ENCODE measurements at places on chromosomes 5 and 9.

GRCh38 chr5:72720205-72720604 lies 96.3 kb upstream of the TNPO1 start:
- DNase-seq = no peak

DNA sequence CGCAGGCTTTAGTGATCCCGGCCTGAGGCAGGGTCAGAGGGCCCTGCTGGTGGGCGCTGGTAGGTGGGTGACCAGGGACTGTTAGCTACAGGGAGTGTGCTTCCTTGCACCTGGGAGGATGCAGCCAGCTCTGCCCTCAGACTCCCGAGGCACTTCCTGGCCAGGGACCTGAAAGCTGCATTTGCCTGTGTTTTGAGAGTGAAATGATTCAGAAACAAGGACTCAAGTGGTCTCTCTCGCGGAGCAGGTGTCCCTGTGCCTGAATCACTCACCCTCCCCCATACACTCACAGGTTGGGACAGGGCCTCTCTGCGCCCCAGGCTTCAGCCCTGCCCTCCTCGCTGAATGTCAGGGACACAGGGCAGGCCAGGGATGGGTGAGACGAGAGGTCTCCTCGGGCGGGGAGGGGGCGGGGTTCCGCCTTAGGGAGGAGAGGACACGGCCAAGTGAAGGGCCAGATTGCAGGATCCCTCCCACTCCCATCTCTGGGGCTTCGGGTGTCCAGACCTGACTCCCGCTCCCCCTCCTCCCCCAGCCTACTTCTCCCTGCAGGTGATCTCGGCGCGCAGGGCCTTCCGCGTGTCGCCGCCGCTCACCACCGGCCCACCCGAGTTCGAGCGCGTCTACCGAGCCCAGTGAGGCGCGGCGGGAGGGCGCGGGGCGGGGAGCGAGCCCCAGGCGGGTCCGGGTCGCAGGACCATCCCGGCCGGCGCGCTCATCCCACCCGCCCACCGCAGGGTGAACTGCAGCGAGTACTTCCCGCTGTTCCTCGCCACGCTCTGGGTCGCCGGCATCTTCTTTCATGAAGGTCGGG lies 1.5 kb downstream of the LTC4S start:
- DNase-seq = no peak

GRCh38 chr5:99010294-99010693 lies 81.5 kb upstream of the CHD1 start:
- DNase-seq = no peak

DNA sequence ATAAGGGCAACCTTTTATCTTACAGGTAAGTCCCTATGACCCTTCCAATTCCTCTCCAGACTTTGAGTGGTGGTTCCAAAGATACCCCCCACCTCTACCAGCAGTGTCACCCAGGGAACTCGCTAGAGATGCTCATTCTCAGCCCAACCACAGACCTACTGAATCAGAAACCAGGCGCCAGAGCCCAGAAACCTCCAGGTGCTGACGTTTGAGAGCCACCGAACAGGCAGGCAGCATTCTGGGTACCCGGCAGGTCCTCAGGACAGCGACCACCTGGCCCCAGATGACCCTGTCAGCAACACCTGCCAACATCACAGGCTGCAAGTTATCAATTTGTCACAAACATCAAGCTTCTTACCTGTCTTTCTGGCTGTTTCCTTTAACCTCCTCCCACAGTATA lies 19.5 kb downstream of the RAPGEF1 start:
- no peak for DNase-seq

GRCh38 chr5:5422819-5423515 lies 490 bp downstream of the ICE1 start:
- no peak for DNase-seq

GRCh38 chr5:168464214-168464613 lies 22.1 kb upstream of the RARS1 start:
- no peak for DNase-seq

GRCh38 chr5:113520429-113520828 lies 6.9 kb downstream of the YTHDC2 start:
- DNase-seq = no peak

GRCh38 chr5:50744776-50745175 lies 78.3 kb downstream of the PARP8 start:
- no peak for DNase-seq

- no peak for DNase-seq
Observed at GRCh38 chr9:33843312-33843961, 26.5 kb downstream of the UBE2R2 start.

DNA sequence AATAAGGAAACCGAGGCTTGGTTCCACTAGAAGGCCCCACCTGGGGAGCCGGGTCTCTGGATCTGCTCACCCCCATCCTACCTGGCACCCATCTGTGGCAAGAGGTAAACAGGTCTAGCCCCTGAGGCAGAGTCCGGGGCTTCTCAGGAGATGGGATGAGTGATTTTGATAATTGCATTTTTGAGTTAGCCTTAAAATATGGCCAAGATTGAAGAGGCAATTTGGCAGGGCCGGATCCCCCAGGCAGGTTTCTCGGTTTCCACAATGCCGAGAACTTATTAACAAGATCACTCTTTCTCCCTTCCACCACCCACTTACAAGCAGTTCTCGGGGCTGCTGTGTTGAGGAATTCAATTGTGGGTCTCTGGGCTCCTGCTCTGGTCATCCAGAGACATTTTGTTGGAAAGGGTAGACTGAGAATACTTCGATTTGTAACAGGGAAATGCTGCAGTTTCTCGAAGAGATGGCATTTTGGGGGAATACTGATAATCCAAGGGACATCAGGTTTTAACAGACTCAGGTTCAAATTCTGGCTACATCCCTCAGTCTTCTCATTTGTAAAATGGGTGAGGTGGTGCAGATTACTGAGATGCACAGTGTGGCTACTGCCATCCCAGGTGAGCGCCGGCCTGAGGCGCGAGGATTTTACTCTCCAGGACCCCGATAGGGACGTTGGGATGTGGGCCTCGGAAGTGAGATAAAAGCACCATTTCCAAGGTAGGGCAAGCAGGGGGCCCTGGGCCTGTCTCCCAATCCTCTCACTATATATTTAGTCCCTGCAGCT lies 194.2 kb downstream of the CDK5RAP2 start:
- no peak for DNase-seq

DNA sequence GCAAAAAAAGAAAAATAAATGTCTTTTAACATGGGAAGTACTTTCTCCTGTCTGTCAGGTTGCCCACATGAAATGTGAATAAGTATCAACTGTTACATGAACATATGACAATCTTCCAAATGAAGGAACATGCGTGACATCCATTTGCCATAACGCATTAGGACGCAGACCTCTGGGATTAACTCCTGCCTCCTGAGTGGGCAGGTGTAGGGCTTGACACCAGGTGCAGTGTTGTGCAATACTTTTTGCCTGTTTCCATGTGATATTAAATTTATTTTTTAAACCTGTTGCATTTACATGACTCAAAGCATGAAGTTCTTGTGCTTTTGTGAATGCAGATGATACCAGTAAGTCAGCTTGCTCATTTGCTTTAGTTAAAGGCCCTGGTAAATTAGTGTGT lies 8.7 kb upstream of the TMEM141 start:
- DNase-seq = no peak

- DNase-seq = no peak
Observed at GRCh38 chr5:160466889-160467554, 45.4 kb downstream of the PTTG1 start.

DNA sequence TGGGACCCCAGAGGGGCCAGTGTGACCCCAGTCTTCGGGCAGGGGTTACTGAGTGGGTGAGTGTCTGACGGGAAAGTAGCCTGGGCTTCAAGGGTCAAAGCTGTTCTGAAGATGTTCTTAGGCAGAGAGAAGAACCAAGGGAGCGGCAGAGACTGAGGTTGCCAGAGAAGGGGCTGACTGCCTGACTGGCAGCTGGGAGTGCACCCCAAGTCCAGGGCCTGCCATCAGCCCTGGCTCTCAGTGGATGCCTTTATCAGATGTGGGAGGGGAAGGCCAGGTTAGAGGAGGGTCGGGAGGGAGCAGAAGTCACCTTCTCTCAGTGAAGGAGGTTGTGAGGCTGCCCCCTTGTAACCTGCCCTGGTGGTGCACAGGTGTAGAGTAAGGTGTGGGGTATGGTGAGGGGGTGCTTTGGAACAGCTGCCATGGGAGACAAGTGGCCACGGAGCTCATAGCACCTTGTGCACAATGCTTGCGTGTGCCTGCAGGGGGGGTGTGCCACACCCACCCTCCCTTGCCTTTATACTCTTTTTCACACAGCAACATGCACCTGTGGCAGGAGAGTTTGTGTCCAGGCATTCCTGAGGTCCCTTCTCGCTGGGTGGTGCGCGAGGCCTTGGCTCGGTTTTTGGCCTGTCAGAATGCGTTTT lies 18.9 kb downstream of the RALGPS1 start:
- DNase-seq = no peak

GRCh38 chr5:170585273-170585948 lies 81.6 kb downstream of the KCNIP1 start:
- no peak for DNase-seq

DNA sequence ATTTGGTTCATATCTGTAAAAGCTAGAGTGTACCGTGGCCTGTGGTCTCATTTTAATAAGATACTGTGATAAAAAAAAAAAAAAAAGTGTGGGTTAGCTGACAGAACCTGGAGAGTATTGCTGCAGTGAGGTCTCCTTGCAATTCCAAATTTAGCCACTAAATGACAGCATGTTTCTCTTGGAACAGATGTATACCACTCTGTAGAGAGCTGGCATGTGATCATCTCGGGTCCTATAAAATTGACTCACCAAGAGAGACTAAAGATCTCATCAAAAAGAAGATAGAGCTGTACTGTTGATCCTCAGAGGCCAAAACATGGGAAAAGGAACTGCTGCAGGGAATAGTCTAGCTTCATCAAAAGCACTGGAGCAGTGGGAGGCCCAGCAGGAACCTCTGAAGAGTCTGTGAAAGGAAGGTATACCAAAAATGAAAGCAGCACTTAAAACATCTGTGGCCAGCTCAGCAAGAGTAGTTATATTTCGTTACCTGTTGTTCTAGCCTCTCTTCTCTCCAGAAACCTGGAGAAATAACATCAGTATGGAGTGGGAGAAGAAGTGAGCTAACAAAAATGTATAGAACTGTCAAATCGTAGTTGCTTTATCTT lies 826.8 kb downstream of the EFNA5 start:
- no peak for DNase-seq

GRCh38 chr9:32554107-32554506 lies 1.7 kb upstream of the TOPORS start:
- DNase-seq = no peak

DNA sequence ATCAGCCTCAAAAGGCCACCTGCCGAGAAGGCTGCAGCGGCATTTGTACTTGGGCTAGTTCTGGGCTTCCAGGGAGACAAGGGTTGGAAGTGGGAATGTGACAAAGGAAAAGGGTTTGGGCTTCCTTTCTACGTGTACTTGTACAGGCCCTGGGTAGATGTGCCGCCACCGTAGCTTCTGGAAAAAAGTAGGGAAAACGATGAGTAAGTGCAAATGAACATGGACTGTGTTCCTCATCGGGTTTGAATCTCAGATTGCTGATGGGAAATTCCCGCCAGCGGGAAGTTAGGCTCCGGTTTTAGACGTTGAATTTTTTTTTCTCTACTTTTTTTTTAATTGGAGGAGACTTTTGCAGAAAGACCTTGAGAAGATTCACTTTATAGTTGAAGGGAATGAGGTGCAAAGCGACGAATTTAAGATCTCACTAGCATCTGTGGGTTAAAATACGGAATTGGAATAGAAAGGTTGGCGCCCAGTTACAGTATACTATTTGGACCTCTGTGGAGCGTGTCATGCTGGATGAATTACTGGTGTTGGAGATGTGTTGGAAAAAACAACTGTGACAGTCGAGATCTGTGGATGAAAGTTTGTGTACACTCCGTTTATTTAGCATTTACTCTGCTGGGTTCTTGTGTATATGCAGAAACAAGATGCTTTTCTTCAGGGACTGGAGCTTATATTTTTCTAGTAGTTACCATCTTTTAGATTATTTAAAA lies 1.2 kb downstream of the G3BP1 start:
- DNase-seq = no peak

DNA sequence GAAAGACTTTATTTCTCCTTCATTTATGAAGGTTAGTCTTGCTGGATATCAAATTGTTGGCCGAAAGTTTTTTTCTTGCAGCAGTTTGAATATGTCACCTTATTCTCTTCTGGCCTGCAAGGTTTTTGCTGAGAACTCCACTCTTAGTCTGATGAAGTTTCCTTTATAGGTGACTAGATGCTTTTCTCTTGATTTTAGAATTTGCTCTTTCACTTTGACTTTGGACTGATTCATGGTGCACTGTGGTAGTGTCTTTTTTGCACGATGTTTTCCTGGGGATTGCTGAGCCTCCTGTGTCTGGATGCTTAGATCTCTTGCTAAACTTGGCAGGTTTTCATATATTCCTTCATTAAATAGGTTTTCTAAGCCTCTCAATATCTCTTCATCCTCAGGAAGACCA lies 12.4 kb downstream of the AHRR start:
- no peak for DNase-seq

GRCh38 chr5:53815471-53815870 lies 255.0 kb downstream of the NDUFS4 start:
- no peak for DNase-seq

GRCh38 chr5:170483701-170484458 lies 19.9 kb upstream of the KCNIP1 start:
- no peak for DNase-seq

DNA sequence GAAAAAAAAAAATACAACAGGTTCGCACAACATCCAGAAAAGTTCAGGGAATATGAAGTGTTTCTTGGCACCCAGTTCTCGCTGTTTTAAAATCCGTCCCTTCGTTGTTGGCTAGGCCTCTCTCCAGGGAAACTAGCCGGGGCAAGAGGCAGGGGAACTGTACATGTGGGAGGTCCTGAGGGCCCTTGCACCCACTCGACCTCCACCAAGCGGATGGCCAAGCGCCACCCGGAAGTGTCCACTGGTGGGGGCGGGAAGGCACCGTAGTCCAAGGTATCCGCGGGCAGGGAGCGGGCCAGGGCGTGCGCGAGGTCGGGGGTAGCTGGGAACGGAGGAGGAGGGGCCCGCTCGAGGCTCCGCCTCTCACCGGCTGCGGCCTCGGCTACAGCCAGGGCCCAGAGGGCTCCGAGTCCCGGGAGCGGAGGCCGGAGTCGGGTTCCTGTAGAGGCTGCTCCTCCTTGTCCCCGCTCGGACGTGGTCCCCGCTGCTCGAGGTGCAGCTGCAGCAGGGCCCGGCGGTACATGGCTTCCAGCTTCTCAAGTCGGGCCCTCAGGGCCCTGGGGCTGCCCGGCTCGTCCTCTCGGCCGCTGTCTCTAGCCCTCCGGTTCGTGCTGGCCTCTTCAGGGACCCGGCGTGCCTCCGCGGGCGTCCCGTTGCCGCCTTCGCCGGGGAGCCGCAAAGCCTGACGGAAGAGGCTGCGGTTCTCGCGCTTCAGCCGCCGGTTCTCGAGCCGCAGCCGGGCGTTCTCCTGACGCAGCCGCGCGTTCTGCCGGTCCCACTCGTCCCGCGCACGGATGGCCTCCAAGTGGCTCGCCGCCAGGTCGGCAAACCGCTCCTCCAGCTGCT lies 720 bp downstream of the TUSC1 start:
- no peak for DNase-seq

GRCh38 chr9:97911970-97912369 lies 10.3 kb downstream of the TRMO start:
- no peak for DNase-seq

GRCh38 chr9:116151966-116152381 lies 1.6 kb upstream of the PAPPA start:
- no peak for DNase-seq

- no peak for DNase-seq
Observed at GRCh38 chr9:18346745-18347144, 127.2 kb upstream of the ADAMTSL1 start.

Measured in GOT3 (cell line).